ENCODE measurements at places on chromosomes 6 and 20. TPM values are rescaled to one million over a fixed set of nuclear protein-coding genes. Genes with fewer than 3 reads are reported as not detected.

OTOR gene
- total RNA-seq, result not detected

DLL1 gene
- 2.7 TPM for total RNA-seq

PAK5 gene
- not detected for total RNA-seq

GRCh38 chr6:113907102-113907815 is 50.1 kb downstream of the MARCKS start:
- DNase-seq, result no peak

GRCh38 chr6:14765106-14765505 is 480.8 kb upstream of the JARID2 start:
- DNase-seq, result peak; percentile 17

- peak; percentile 76 for DNase-seq
Observed at GRCh38 chr6:3341467-3341866, 82.7 kb downstream of the PSMG4 start.

DNA sequence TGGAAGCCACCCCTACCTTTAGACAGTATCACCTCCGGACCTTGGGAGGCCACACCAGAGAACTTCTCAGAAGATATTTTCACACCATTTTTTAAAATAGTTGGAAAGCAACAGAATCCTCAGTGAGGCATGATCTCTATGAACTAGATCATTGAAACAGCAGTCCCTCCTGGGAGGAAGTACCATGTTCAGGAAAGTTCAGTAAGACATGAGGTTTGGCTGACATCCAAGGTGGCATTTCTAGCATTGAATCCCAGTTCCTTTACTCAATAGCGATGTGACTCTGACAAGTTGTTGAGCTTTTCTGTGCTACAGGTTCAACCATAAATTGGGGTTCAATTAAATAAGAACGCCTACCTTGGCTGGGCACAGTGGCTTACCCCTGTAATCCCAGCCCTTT is 169.0 kb downstream of the TBC1D7 start:
- DNase-seq, result no peak

- DNase-seq, result no peak
Observed at GRCh38 chr20:3505148-3505547, 34.3 kb downstream of the ATRN start.

- DNase-seq, result no peak
Observed at GRCh38 chr20:62693524-62693922, 15.1 kb upstream of the NTSR1 start.

- DNase-seq, result no peak
Observed at GRCh38 chr6:98847779-98848538, 13.6 kb downstream of the POU3F2 start.

- no peak for DNase-seq
Observed at GRCh38 chr6:3079682-3080081, 11.4 kb downstream of the RIPK1 start.

GRCh38 chr6:111329882-111330633 is 153.0 kb downstream of the REV3L start:
- DNase-seq, result no peak

DNA sequence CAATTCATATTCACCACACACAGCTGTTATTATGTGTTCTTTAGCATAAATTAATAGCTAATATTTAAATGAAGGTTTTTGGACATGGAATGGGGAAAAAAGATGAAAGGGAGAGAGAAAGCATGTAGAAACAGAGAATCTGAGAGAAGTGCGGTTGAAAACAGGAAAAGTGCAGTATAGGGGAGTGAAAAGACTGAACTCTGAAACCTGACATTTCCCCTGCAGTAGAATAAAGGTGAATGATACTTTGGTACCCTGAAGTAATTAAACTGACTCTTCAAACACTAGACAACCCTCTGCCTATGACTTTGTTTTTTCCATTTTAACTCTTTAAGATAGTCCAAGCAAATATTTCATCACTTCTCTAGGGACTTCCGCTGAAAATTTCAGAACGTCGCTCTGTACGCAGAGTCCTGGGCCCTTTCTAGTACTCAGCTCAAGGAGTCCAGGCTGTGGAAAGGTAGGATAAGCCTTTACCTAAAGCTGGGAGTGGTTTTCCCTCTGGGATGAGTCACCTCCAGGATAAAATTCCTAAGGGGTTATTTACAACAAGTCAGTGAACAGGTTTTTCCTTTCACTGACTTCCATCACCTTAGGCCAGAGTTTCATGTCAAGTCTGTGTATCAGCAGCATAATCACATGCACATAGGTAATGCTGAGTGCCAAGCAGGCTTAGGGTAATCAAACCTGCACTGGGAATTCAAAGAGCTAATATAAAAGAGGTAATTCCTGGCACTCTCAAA is 614.5 kb downstream of the PKHD1 start:
- DNase-seq, result no peak

- no peak for DNase-seq
Observed at GRCh38 chr6:79833264-79833963, 113.9 kb downstream of the ELOVL4 start.

DNA sequence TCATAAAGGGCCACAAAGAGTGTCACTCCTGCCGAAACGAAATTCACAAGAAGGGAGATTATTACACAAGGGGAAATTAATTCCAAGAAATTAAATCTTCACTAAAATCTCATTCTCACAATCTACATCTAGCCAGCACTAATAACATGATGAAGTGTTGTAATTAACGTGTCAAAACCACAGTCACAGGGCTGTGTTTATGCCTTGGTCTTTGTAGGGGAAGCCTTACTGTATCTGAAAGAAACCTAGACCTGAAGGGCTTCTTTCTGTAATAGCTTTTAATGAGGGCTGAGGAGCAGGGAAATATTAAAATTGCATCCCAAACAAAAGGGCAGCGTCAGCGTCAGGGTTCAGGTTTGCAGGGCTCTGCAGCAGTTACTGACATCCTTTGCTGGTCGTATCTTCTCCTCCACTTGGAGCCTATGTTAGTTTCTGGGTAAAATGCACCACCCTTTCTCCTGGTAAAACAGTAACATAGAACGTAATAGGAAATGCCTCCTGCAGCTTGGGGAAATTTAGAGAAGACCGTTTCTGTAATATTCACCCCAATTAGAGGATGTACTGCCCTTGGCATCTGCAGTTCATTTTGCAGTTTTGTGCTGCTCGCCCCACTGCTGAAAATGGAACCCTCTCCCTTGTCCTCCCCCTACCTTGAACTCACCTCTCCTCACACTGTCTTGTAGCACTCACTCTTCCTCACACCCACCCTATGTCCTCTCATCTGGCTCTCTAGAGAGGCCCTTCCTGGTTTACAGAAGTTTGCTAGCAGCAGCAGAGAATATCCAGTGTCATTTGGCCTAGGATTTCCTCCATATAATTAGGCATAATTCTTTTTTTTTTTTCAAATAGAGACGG is 109.0 kb upstream of the TRAF3IP2 start:
- no peak for DNase-seq

Measured in MG63 (cell line).